Activated gamma-delta T cell treated with Interleukin-2 at 50 U/mL for 16 hours (primary cell): ENCODE measurements at places on chromosomes 4 and X.

DNA sequence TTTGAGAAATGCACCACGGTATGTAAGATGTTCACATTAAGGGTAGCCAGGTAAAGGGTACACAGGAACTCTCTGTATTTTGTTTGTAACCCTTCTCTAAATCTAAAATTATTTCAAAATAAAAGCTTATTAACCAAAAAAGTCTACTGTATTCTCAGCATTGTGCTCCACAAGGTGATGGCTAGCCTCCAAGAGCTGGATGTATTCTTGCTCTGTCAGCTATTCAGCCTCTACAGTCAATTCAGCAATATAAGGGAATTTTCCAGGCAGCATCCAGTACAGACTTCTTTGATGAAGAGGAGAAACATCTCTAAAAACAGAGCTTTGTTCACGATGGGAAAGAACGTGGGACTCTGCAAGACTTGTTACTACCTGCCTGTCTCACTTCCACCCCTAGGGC is 63.5 kb upstream of the MAOA start:
- no peak for DNase-seq

- DNase-seq: no peak
Observed at GRCh38 chrX:15834053-15834452, 20.6 kb downstream of the AP1S2 start.

DNA sequence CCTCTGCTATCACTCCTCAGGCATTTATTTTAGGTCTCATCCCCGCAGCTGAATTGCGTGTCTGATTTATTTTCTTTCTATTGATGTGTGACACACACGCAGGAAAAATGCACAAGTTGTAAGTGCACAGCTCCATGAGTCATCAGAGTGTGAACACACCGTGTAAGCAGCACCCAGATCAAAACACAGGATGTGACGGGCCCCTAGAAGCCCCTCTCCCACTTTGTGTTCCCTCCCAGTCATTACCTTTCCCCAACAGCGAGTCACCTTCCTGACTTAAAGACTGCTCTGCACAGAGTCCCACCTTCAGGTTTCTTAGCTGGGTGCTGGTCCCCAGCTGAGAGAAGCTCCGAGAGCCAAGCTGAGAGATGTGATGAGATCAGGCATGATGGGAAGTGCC is 436.7 kb downstream of the MID1IP1 start:
- no peak for DNase-seq

DNA sequence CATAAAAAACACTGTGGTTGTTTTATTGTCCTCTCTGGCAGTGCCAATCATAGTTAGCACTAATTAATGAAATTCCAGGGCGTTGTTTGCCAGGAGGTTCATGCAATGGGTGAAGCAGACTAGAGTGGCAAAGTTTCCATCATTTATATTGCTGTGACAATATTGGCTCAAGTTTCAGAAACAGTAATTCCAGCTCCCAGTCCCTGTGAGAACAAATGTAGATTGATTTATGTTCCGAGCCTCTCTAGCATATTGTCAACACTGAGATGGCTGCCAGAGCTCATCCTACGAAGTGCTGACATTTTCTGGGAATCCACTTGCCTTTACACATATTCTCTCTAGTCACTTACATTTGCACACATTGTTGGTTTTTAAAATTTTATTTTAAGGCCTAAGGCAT is 440.0 kb upstream of the IGFBP7 start:
- no peak for DNase-seq

- DNase-seq: no peak
Observed at GRCh38 chrX:111329370-111329769, 59.1 kb upstream of the CAPN6 start.

GRCh38 chr4:77797239-77797638 is 21.9 kb downstream of the CNOT6L start:
- DNase-seq: no peak

DNA sequence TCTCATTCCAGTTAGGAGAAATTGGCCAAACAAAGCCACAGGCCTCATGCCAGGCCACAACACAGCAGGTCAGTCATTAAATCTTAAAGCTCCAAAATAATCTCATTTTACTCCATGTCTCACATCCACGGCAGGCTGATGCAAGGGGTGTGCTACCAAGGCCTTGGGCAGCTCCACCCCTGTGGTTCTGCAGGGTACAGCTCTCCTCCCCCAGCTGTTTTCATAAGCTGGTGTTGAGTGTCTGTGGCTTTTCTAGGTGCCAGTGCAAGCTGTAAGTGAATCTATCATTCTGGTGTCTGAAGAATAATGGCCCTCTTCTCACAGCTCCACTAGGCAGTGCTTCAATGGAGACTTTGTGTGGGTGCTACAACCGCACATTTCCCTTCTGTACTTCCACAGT is 949.2 kb downstream of the TECRL start:
- no peak for DNase-seq

- no peak for DNase-seq
Observed at GRCh38 chr4:6595897-6596537, 21.0 kb downstream of the MAN2B2 start.

GRCh38 chr4:81179326-81179725 is 35.7 kb downstream of the PRKG2 start:
- no peak for DNase-seq

DNA sequence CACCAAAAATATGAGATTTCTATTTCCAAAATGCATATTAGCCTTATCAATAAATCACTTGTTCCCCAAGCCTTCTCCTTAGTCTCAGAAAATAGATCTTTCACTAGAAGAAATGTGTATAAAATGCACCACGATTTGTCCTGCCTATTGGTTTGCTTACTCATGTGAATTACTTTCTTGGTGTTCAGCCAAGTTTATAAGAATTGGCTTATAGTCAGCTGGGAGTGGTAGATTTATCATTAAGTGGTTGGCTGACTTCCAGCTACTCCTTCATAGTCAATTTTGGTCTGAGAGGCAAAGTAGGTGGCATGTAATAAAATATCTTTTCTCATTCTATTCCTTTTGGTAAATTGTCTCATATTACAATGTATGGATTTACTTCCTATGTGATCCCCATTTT is 1.3 kb downstream of the SULT1E1 start:
- DNase-seq: no peak

- DNase-seq: no peak
Observed at GRCh38 chrX:84710611-84711010, 208.4 kb upstream of the HDX start.

- DNase-seq: no peak
Observed at GRCh38 chrX:9516635-9517034, 51.8 kb downstream of the TBL1X start.

GRCh38 chr4:100721077-100721476 is 203.3 kb upstream of the EMCN start:
- no peak for DNase-seq

GRCh38 chr4:95317085-95317793 is 231.5 kb downstream of the UNC5C start:
- no peak for DNase-seq

- DNase-seq: no peak
Observed at GRCh38 chr4:31351695-31352094, 631.5 kb downstream of the PCDH7 start.

DNA sequence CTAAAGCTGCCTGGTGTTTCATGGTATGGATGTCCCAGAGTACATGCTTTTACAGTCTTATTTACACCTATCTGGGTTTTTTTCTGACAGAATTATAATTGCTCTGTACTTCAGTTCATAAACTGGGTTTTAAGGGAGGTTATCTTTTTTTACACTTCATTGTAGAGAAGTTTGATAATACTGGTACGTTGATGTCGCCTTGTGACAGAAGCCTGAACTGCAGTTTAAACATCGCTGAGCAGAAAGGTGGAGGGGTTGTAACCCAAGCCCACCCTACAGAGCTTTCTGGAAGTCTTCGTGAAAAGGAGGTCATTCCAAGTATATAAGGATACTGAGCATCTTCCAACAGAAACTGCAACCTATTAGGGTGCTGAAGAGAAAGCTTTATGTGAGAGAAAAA is 46.4 kb downstream of the BEX1 start:
- DNase-seq: no peak

- DNase-seq: no peak
Observed at GRCh38 chrX:6782831-6783230, 247.9 kb upstream of the VCX3A start.

DNA sequence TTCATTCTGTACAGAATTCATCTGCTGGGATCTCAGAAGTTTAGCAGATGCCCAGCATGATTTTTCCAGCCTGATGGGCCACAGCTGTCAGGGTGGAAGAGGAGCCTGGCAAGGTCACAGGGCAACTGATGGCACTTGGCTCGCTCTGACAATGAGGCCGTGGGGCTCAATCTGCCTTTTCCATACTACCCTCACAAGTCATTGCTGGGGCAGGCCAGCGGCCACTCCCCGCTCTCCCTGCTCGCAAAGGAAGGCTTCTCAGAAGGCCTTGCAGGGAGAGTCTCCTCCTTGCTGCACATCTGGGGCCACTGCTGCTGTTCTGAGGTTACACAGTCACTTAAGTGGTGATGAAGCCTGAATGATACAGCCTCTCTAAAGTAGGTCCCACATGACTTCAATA is 349.1 kb downstream of the NR3C2 start:
- no peak for DNase-seq

DNA sequence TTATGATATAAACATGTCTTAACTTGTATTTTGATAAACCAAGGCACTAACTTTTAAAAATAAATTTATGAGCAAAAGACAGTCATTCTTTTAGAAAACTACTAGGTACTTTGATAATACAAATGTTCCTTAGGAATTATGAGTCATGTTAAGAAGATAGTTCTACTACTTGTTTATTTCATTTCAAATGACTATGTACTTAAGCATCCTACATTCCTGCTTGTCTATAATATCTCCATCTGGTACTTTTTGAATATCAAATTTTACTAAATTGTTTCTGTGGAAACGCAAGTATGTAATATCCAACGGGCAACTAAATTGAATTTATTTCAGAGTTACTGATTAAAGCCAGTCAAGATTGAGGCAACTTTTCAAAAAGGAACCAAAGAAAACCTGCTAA is 61.8 kb downstream of the CAMK2D start:
- no peak for DNase-seq

GRCh38 chrX:38435130-38435529 is 82.7 kb downstream of the OTC start:
- no peak for DNase-seq

DNA sequence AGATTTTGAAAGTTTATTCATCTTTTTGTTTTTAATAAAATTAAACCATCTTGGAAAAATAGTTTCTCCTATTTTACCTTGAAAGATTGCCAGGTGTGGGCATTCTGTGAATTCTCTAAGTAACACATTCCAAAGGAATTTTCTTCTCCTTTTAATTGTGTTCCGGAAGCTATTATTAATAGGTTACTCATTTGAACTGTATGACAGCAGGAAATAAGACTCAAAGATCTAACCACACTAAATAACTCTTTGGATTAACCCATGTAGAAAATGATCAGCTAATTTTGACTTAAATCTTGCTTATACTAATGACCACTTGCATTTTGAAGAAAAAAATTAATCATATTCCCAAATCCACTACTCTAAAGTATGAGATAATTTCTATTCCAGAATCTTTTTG is 17.6 kb upstream of the CCNI start:
- DNase-seq: no peak

DNA sequence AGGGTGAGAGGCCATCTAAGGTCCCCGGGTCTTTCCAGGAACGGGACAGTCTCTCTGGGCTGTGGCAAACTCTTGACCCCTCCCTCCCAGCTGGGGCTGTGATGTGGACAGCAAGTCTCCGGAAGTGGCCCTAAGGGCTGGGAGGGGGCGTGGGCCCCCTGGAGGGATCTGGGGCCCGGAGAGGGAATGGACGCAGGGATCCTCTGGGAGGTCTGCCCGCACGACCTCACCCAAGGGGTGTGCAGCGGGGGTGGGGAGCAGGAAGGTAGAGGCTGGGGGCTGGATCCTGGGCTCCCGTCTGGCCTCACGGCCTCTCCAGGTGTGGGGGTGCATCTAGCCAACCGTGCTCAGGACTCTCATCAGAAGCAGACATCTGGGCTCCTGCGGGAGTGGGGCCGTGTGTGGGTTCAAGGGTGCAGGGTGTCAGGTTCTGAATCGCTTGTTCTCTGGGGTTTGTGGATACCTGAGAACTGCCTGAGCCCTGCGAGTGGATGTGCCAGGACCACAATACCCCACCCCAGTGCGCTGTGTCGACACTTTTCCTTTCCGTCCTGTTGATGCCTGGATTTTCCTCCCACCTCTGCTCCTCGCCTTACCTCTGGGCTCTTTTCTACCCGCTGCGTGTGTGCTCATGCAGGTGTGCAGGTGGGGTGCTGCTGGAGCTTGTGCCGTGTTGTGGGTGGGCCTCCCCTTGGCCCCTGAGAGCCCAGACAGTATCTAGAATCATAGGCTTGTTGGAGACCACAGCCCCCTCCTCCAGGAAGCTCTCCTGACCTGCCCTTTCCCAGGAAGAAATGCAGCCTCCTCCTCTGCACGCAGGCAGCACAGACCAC is 915 bp downstream of the CPZ start:
- no peak for DNase-seq

GRCh38 chrX:18753631-18754030 is 46.2 kb downstream of the PPEF1 start:
- DNase-seq: no peak
